ENCODE measurements at places on chromosomes 4 and X.

DNA sequence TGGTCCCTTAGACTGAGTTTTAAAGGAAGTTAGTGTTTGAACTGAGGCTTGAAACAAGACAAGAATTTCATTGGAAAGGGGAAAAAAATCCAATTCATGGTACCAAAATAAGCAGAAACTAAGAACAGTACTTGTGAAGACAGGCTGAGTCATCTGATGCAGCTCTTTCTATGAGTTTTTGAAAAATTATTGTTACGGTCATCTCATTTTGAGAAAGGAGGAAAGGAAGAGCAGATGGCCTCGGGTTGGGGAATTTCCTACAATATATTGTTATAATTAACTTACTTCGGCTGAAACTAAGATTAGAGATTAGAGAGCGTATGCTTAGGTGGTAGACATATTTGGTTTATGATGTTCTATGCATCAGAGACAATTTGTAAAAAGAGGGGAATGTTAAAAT is 2164.8 kb upstream of the AGA start:
- DNase-seq: no peak

DNA sequence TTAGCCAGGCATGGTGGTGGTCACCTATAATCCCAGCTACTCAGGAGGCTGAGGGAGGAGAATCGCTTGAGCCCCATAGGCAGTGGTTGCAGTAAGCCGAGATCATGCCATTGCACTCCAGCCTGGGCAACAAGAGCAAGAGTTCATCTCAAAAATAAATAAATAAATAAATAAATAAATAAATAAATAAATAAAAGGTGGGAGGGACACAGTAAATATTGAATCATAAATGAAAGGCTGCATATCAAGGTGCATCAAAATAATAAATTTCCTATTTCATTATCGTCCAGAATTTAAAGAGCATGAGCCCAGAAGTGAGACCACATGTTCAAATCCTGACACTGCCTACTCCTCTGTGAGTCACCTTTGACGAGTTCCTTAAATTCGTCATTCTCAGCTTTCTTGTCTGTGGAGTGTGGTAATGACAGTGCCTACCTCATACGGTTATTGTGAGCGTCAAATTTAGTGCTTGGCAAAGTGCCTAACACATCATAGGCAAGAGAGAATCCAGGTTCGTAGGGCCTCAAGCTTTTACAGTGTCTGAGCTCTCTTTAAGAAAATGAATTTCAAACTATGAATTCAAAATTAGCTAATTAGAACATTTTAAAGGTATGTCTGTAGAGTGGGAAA is 49.9 kb downstream of the IL15 start:
- no peak for DNase-seq

GRCh38 chr4:81421346-81422218 is 50.1 kb downstream of the RASGEF1B start:
- DNase-seq: no peak

GRCh38 chr4:176077561-176077960 is 11.9 kb downstream of the WDR17 start:
- DNase-seq: no peak

- DNase-seq: no peak
Observed at GRCh38 chr4:20423420-20423819, 171.7 kb downstream of the SLIT2 start.

GRCh38 chrX:24153178-24153795 is 3.8 kb downstream of the ZFX start:
- DNase-seq: no peak

- no peak for DNase-seq
Observed at GRCh38 chrX:85922821-85923220, 124.5 kb downstream of the CHM start.

- DNase-seq: no peak
Observed at GRCh38 chr4:87037671-87038334, 103.0 kb downstream of the AFF1 start.

- DNase-seq: peak; percentile 56
Observed at GRCh38 chr4:184792950-184793555, 32.7 kb downstream of the ACSL1 start.

All from activated T-cell treated with anti-CD3 and anti-CD28 coated beads, Interleukin-2, amount 50 U/mL, for 24 hours (primary cell).